ENCODE measurements at places on chromosomes 2 and 18.

DNA sequence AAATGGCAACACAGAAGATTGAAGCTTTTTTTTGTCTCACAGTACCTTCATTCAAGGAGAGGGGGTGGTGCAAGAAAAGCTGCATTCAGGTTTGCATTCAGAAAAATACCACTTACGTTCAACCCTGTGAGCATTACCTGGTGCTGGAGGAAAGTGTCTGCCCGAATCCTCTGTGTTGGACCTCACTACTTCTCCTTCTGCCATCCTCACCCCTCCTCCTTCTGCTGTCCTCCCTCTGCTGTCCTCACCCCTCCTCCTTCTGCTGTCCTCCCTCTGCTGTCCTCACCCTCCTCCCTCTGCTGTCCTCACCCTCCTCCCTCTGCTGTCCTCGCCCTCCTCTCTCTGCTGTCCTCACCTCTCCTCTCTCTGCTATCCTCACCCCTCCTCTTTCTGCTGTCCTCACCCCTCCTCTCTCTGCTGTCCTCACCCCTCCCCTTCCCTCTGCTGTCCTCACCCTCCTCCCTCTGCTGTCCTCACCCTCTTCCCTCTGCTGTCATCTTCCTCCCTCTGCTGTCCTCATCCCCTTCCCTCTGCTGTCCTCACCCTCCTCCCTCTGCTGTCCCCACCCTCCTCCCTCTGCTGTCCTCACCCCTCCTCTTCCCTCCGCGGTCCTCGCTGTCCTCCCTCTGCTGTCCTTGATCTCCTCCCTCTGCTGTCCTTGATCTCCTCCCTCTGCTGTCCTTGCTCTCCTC is 11.3 kb downstream of the GAD1 start:
- no peak for DNase-seq

DNA sequence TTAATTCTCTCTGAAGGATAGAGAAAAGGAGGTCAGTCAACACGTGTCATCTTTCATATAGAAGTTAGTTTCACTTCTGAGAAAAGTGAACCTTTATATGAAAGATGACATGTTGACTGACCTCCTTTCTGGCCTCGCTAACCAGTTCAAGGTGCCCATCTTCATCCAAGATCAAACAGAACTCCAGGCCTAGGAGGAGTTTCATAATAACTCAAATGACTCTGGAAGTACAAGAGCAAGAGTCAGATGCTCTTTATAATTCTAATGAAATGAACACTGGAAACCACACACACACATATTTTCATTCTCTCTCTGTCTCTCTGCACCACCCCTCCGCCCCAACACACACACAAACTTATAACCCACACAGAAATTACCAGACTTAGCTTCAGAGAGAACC is 16.3 kb downstream of the ANKRD44 start:
- DNase-seq: no peak

- DNase-seq: no peak
Measured at GRCh38 chr18:7568426-7568825, 1.3 kb downstream of the PTPRM start.

DNA sequence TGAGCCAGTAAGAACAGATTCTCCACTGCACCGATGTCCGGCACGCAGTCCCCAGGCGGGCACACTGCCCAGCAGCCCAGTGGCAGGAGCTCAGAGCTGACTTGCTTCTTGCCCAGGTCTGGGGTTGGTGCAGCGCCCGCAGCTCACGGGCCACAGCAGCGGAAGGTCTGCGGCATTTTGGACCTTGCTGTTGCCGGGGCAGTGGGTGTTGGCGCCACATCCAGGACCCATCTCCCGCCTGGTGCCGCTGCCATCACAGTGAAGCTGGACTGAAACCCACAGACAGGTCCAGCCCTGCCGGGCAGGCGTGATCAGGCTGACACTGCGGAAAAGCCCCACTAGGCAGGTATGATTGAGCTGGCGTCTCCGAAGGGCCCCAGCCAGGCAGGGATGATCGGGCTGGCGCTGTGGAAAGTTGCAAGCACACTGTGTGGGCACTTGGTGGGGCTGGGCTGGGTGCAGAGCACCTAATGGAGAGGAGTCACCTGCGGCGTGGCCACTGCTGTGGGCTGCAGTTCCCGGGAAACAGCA is 75.5 kb downstream of the SLC66A2 start:
- no peak for DNase-seq

GRCh38 chr2:168076731-168077130 is 170.7 kb downstream of the STK39 start:
- no peak for DNase-seq

DNA sequence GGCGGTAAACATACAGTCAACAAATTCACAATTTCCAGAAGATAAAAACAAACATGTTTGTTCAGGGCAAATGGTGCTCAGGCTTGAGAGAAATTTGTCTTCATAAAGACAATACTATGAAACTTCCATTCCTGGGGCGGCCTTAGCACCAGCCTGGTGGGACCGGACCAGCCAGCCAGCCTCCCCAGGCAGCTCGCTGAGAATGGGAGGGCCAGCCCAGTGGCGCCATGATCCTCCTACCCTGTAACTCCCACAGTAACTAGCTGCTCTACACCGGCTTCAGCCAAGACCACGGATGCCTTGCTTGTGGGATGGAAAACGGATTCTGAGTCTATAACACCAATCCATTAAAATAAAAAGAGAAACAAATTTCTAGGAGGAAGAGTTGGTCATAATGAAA is 24.2 kb upstream of the FHOD3 start:
- DNase-seq: no peak

- no peak for DNase-seq
Measured at GRCh38 chr18:57569133-57569532, 17.4 kb downstream of the FECH start.

DNA sequence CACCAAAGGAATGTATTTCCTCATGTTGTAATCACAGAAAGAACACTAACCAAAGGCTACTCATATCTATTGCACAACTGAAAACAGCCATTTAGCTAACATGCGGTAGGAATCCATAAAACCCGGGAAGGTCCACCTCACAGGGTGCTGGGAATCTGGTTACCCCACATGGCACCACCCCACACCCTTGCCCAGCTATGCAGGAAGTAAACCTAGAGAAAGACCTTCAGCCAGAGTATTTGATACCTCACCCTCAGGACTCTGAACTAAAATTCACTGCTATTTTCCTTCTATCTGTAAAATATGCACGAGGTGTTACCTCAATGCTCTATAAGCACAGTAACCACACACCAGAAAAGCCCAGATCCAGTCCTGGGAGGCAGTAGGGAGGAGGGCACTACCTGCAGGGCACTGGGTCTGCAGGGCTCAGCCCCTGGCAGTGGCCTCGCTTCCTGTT is 45.8 kb downstream of the PTPN2 start:
- DNase-seq: no peak

GRCh38 chr18:55001394-55002024 is 42.2 kb upstream of the CCDC68 start:
- no peak for DNase-seq

DNA sequence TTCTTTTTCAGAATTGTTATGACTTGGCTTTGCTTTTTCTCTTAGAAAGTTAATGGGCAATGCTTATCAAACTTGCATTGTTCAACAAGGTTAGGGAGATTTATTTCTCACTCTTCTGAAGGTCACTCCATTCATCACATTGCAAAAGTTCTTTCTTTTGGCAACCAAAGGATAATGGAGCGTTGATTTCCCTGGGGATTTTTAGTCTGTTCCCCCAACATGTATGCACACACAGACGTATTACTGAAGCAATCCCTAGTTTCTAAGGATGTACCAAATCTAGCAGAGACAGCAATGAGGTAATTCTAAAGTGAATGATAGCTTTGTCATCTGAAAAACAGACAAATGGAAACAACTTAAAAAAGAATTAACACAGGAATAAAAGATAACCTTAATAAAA is 349.1 kb downstream of the NYAP2 start:
- no peak for DNase-seq

- no peak for DNase-seq
Measured at GRCh38 chr2:120712180-120712681, 23.4 kb upstream of the GLI2 start.

DNA sequence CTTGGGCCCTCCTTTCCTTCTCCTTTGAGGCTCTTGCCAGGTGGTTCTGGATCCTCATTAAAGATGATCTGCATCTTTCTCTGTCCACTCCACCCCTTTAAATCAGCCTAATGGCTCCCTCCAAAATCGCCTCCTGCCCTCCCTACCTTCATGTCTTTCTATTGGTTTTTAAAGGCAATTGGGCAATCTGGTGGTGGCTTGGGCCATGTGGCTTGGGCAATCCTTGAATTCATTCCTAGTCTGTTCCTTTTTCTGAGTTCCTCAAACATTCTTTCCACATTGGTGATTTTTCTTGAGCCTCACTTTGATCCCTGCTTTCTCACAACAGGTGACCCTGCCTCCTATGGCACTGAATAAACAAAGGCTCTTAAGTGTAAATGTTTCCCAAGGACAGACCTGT is 266.2 kb upstream of the REV1 start:
- DNase-seq: no peak

GRCh38 chr2:208036357-208036756 is 11.0 kb upstream of the PLEKHM3 start:
- no peak for DNase-seq

DNA sequence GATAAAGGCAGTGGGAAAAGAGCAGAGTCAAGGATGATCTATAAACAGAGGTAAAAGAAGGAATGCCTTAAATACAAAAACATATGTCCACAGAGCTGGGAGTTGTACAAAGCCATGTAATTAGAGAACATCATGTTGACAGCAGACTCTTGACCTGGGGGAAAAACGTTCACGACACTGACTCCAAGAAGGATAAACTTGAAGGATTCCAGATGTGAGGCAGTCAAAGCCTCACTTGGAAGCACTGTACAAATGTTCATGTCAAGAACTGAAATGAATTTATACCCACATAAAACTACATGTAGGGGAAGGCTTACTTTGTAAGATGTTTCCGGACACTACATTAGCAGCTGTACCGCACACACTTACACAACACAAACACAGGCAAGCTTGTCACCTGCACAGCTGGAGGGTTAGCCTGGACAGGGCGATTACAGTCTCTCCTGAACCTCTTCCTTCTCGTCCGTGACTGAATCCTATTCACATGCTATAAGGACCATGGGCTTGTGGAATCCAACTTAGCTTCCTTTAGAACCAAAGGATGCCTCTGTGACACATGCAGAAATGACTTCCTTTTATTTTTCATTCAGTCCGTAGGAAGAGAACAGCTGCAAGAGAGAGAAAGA is 88.6 kb downstream of the SH3YL1 start:
- DNase-seq: no peak

GRCh38 chr2:23159746-23160405 is 225.1 kb upstream of the KLHL29 start:
- DNase-seq: no peak

DNA sequence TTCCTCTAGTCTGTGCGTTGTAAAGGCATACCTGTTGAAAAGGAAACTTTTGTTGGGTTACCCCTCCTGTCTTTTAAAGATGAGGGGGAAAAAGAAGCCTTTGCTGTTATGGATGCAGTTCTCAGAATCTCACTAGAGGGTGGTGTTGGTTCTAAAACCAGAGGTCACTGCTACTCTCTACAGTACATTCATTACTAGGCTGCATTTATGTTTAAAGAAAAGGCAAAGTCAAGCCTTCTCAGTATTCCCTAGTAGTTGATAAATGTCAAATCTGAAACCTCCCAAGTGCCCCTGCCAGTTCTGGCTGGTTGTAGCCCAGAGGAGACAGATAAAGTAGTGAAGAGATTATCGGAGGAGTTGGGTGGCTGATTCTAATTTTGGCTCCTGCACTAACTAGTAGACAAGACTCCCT is 1.4 kb upstream of the PLCL1 start:
- peak; percentile 24 for DNase-seq

- DNase-seq: no peak
Measured at GRCh38 chr2:15669375-15669910, 77.8 kb downstream of the DDX1 start.
